Fibroblast of the aortic adventitia (primary cell): ENCODE measurements at places on chromosomes 5 and 9.
A peak's percentile ranks its signal among the peaks of the same experiment; 100 is the strongest.

- DNase-seq, result peak; percentile 28
Observed at GRCh38 chr5:41447650-41448510, 62.5 kb downstream of the PLCXD3 start.

- DNase-seq, result no peak
Observed at GRCh38 chr9:38057416-38058195, 11.4 kb downstream of the SHB start.

DNA sequence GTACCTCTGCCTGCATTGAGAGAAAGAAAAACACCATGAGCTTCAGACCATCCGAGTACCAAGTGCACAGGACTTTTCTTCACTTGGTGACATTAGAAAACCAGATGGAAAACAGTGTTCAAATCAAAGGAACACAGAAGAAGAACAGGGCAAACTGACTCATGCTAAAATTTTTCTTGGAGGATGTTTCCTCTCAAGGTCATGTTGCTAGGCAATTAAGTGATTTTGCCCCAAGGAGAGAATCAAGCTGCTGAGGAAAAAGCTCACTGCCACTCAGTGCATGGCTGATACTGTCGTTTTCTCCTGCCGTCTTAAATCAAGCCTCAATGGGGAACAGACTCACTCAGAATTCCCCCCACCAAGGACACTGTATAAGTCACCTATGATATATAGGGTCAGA, 57.9 kb upstream of the SIMC1 start:
- peak; percentile 22 for DNase-seq

DNA sequence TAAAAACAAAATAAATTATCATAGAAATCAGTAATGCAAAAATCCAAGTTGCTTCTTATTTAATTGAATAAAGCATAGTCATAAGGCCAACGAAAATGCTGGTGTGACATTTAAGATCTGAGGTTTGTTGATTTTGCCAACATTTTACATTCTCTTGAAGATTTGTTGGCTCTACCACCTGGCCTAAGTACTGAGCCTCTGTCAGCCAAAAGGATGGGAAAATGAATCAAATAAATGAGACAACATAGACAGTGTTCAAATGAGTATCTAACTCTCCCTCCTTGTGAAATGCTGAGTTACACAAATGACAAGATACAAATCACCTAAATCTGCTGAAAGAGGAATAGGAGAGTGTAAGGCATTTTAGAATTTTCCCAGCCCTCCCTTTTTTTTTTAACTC, 575.0 kb downstream of the CDH12 start:
- DNase-seq, result no peak

DNA sequence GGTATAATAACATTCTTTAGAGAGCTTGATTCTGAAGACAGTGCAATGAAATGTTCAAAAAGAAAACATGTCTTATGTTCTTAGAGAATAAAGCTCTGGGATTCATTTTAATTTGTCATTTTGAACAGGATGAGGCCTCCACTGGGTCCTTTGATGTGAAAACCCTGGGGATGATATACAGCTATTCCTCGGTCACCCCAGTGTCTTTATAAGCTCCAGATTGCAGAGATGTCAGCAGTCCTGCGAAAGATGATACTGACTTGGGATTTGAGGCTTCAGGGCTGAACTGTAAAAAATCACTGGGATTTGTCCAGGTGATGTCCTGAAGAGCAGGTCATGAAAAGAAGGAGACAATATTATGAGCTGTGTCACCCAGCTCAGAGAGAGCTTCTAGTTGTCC, 529.7 kb upstream of the ZNF608 start:
- DNase-seq, result no peak

- DNase-seq, result no peak
Observed at GRCh38 chr5:21424907-21425306, 1428.2 kb downstream of the CDH12 start.

DNA sequence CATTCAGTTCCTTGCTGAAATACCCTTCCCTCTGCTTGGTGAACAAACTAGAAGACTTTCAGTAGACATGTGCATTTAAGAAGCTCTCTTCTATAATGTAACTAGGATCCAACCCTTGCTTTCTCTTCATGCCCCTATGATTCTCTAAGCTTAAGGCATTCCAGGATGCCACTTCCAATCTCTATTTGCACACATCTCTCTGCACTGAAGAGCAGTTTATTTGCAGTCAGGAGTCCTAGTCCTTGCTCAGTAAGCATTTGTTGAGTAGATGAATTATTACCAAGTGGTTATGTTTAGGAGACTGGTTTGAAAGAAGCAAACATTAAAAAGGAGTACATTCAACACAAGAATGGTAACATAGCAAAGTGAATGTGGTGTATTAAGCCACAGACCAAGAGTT, 274.2 kb upstream of the KLF9 start:
- DNase-seq, result no peak

- DNase-seq, result no peak
Observed at GRCh38 chr5:140360681-140361479, 886 bp downstream of the SLC4A9 start.

DNA sequence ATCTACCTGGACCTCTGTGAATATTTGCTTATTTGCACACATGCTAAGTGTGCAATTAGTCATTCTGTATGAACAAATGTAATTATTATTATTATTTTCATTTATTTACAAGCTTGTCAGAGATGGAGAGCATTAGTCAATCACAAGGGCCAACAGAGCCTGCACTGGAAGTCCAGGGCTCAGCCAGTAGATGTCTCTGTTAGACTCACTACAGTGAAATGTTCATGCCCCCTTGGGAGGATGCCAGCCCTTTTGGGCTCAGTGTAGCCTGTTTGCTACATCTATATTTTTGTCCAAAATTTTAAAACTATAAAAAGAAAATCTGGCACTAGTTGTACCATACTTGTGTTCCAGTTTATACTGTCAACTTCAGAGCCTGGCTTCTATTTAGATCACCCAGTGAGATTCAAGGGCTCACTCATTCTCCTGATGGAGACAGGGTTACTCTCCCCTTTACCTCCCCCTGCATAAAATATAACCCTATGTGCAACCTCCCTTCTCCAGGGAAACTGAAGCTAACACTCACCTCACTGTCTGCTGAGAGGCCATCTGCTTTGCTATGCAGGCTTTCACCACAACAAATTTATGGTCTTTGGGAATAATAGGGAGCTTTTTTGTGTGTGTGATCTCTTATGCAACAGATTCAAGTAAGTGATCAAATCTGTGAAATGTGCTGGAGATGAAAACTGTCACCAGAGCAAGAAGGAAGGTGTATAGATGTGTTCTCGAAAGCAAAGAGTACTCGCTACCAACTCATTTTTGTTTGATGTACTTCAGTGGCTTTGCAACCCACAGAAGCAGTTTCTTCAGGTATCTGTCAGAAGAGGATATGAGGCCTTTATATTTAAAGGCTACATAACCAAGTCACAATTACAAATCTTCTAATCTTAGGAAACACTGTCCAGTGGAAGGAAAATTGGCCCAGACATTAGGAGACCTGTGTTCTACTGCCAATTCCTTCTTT, 99.9 kb upstream of the TLE4 start:
- peak; percentile 8 for DNase-seq

- DNase-seq, result peak; percentile 98
Observed at GRCh38 chr5:14156650-14157492, 13.7 kb downstream of the TRIO start.

DNA sequence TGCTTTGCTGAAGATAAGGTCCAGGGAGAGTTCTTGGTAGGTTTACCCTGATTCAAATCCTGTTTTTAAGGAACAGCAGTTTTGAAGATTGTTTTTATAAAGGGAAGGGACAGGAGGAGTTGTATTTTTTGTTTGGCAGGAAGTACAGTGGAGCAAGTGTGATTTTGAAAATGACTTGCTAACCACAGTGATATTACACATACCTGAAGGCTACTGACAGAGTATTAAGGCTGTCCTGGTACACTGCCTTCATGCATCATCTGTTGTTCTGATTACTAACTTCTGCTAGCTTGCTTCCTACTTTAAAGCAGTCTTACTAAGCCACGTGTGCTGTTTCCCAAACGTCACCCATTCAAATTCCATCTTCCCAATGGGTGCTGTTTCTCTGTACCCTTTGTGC, 559.5 kb upstream of the SGCD start:
- no peak for DNase-seq

GRCh38 chr9:3880851-3881250, 355.1 kb upstream of the RFX3 start:
- peak; percentile 93 for DNase-seq

- no peak for DNase-seq
Observed at GRCh38 chr9:37669232-37669631, 18.5 kb downstream of the FRMPD1 start.

DNA sequence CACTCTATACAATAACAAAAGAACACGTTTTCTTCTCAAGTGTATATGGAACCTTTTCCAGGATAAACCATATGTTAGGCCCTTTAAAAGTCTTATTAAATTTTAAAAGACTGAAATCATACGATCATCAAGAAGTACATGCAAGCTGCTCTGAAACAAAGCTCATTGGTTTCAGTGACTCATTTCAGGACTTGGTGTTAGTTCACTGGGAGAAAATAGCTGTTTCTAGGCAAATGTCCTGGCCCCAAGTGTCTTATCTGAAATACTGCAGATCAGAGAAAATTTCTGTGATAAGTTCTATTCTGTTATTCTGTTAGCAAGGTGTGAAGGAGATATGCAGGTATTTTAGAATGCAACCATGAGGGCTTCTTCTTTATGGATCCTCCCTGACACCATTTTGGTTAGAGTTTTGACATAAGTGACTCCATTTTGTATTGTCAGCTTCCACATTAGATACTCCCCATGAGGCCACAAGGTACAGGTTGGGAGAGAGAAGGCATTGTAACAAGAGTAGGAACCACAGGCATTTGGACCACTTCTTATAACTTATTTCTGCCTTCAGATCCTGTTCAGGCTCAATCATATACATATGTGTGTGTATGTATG, 7.5 kb upstream of the CCDC180 start:
- DNase-seq, result no peak

GRCh38 chr5:111127453-111128195, 35.5 kb downstream of the WDR36 start:
- DNase-seq, result no peak

DNA sequence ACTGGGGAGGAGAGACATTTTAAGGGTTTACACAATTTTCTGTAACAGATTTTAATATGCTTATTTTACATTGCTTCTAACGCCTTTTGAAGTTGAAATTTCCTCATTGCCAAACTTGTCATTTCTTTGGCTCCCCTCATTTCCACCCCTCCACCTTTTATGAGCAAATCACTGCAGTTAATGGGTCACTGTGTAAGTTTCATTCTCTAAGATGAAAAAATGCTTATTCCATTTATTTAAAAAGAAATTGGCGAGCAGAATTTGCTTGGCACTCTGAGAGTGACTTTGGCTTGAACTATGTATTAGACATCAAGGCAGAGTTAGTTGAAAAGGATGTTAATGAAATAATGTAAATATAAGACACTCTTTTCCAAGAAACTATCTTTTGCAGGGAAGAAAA, 66.6 kb downstream of the ITGA1 start:
- DNase-seq, result no peak

GRCh38 chr9:110835859-110836271, 167.3 kb downstream of the MUSK start:
- DNase-seq, result peak; percentile 55

DNA sequence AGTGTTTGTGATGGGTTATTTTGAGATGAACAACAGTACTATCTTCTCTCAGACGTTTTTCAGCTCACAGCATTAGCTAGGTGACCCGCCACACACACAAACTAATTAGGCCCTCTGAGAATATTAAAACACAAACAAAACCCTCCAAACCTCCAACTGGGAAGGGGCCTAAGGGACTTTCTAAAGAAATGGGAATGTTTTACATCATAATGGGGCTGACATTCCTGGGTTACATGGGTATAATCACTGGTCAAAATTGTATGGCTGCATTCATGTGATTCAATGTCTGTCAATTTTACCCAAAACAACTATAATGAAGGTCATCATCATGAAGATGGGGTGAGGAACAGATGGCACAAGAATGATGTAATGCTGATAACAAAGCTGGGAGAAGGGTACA, 59.6 kb downstream of the SPTLC1 start:
- DNase-seq, result no peak
